ENCODE measurements at places on chromosomes 6 and 20.

GRCh38 chr6:154487367-154488247 lies 22.9 kb downstream of the CNKSR3 start:
- no peak for DNase-seq

- no peak for DNase-seq
Measured at GRCh38 chr20:33847006-33847405, 35.9 kb downstream of the CHMP4B start.

DNA sequence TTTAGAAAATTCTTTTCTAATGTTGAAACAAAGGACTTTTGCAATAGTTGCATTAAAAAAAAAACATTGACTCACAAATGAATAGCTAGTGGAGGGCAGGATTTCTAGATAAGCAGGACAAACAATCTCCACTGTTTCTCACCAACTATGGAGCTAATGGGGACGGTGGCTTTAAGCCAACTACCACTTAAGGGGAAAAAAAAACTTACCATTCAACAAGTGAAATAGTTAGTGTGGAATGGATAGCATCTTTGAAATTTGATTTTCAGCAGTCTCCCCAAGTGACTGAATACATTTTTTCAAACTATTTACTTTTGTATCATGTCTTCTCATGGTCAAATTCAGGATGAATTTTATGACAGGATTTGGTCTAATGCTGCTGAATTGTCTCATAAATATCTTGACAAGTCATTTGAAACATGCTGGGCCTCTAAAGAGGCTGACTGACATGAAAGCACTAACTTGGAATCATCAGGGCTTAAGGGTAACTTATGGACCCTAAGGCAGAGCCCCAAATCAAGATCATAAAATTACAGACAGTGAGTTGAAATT lies 100.5 kb downstream of the EYA4 start:
- no peak for DNase-seq

- DNase-seq: no peak
Measured at GRCh38 chr6:99254616-99255550, 94.6 kb downstream of the FAXC start.

- DNase-seq: no peak
Measured at GRCh38 chr6:159520002-159520401, 173.0 kb downstream of the SOD2 start.

GRCh38 chr6:167100241-167100674 lies 22.6 kb upstream of the CCR6 start:
- no peak for DNase-seq

DNA sequence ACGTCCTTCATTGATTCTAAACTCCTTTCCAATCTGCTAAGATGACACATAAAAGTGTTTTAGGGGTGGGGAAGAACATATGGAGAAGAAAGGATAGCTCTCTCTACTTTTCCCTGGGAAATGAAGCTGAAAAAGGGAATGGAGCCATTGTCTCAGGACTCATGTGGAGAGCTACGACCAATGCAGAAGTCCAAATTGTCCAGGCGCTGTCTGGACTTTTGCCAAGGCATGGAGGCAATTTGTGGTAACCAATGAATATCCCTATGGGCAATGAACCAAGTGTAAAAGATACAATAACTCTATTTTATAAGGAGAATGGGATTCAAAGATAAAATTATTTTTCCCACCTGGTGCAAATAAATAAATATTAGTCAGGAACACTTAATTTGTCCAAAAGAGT lies 16.1 kb downstream of the FBXL4 start:
- DNase-seq: no peak

DNA sequence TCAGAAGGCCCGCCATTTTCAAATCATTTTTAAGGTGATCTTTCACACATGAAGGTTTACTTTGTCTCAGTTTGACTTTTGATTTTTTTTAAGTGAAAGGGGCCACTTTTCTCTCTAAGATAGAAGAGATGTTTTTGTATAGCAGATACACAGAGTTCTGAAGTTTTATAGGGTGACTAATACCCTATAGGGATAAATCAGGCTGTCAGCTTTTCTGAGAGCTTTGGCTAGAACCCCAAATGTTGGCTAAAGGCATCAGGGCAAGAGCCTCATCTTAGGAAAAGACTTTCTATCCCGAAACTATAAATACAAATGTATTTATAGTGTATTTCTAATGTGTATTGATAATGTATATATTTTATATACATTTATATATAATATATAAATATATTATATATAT lies 181.4 kb downstream of the TBX18 start:
- no peak for DNase-seq

- no peak for DNase-seq
Measured at GRCh38 chr6:160273196-160273595, 14.6 kb upstream of the SLC22A2 start.

GRCh38 chr6:121619987-121620740 lies 184.7 kb downstream of the GJA1 start:
- DNase-seq: no peak

DNA sequence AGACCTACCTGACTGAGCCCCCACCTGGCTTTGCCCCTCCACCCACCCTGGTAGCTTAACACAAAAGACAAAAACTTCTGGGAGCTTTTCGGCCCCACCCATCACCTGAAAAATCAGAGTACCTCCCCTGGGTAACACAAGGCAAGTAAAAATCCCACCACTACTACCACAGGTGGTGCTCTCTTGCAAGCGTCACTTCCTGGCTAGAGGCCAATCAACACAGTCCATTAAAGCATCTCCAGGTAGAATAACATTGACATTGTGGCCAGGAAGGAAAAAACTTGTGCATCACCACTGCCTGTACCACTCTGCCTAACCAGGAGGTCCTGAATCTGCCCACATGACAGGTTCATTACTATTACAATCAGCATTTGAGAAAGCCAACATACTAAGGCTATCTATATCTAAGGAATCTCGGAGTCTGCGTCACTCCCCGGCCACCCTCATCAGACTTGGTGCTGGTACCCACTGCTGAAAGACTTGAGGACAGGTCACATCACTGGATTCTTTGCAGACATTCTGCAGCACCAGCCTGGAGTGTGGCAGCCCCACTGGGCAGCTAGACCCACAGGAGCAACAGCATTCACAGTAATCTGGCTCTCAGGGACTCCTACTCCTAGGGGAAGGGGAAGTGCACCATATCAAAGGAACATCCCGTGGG lies 125.9 kb downstream of the CDK19 start:
- no peak for DNase-seq

- no peak for DNase-seq
Measured at GRCh38 chr6:2951728-2952127, 19.6 kb downstream of the SERPINB6 start.

DNA sequence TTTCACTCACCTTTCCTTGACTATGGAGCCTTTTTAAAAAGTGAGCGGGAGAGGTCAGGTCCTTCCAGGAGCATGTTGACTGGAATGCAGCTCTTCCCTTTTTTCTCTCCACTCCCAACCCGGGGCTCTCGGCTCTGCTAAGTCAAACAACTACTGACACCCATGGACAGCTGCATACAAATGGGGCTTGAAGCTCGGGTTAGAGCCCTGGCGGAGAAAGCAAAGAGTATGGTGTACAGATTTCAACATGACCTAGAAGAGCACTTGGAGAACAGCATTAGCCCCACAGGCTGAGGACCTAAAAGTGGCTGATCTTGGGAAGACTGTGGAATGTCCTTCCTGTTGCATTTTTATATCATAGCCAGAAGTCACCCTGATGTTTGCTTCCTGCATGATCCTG lies 162.0 kb upstream of the STMND1 start:
- DNase-seq: no peak

DNA sequence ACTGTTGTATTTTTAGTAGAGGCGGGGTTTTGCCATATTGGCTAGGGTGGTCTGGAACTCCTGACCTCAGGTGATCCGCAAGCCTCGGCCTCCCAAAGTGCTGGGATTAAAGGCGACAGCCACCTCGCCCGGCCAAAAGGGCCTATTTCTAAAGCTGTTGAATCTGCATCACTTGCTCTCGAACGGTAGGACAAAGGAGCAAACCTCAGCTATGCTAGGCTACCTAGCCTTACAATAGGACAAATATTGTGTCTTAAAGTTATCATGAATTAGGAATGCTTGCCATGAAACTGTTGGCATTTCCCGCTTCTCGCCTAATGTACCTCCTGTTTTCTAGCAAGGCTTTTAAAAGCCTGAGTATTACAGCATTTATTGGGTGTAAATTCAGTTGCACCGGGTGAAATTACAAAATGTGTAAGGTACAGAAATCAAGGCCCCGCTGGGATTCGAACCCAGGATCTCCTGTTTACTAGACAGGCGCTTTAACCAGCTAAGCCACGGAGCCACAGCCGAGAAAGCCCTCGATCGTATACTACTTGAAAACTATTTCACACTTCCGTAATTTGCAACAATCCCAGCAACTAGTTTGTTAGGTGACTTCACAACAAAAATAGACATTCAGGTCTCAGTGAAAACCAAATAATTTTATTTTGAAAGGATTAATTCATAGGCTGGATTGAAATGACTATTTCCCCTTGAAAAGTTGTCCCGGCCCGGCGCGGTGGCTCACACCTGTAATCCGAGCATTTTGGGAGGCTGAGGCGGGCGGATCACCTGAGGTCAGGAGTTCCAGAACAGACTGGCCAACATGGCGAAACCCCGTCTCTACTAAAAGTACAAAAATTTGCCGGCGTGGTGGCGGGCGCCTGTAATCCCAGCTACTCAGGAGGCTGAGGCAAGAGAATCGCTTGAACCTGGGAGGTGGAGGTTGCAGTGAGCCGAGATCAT lies 211.6 kb upstream of the ZNF184 start:
- DNase-seq: peak; percentile 54

- no peak for DNase-seq
Measured at GRCh38 chr20:311609-312008, 13.7 kb upstream of the SOX12 start.

DNA sequence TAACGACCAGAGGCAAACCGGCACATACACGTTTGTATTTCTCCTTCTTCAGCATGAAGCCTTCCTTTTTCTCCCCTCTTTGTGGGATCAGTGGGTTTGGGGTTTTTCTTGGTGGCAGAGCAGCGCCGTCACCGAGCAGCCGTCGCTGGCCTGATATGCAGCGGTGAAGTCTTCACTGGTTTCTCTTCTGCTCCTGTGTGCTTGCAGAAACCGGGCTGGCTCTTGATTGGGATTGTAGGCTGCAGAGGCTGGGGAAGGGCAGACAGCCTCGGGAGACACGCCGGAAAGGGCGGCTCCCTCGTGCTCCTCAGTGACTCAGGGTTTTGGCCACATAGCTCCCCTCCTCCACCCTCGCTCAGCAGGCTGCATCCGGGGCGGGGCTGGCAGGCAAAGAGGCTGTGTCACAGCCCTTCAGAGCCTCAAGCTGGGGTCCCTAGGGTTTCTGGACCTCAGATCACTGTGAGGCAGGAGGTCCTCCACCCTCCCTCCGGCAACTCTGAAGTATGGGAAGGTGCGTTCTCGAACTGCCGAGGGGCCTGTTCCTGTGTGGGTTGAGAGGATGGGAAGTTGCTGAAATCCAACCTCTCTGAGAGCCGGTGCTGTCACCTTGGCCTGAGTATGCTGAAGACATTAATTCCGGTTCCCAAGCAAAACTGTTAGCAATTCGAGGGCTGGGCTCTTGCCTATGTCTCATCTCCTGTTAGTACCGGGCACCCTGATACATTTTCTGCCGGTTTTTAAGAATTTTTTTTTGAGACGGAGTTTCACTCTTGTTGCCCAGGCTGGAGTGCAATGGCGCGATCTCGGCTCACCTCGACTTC lies 24.2 kb downstream of the NQO2 start:
- peak; percentile 92 for DNase-seq

DNA sequence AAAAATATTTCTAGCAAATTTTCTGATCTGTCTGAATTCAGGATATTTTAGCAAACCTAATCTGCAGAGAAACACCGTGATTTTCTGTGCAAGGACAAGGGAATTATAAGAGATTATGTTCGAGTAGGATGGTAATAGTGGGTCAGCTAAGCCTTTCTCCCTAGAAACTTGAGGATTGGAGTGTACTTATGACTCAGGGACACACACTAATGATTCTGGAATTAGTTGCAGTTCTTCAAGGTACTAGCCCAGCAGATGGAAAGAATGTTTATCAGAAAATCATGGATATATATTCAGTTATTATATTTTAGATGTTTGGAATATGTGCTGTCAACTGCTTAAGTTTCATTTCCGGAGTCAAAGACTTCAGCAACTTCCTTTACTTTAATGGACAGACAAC lies 177.1 kb upstream of the MAP3K7 start:
- DNase-seq: no peak

DNA sequence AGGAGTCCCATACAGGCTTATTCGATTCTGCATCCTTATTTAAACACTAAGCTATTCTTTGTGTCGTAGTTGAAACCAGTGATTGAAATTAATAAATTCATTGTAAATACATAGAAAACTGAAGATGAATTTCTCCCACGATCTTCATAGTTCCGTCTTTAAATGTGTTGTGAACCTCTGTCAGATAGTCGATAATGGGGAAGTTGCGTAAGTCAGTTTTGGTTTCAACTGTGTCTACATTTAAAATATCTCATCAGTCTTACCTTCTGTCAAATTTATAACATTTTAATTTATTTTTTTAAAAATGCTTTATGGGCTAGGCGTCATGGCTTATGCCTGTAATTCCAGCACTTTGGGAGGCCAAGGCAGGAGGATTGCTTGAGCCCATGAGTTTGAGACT lies 12.7 kb downstream of the STX11 start:
- DNase-seq: no peak

GRCh38 chr6:156650896-156651390 lies 126.2 kb upstream of the ARID1B start:
- DNase-seq: no peak

DNA sequence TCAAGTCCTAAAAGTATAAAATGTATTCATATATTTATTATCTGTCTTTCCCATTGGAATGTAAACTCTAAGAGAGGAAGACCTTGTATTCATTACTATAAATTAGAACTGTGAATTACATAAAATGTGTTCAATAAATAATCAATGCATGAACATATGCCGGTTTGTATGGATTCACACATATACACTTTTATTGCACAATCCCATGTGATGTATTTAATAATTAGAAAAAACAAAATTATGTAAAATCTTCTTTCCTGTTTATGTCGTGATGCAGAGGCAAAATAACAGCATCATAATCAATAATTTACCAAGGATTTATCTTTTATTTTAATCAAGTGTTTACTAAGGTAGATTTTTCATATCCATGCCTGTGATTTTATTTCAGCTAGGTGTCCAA lies 240.5 kb downstream of the KHDRBS2 start:
- DNase-seq: no peak

DNA sequence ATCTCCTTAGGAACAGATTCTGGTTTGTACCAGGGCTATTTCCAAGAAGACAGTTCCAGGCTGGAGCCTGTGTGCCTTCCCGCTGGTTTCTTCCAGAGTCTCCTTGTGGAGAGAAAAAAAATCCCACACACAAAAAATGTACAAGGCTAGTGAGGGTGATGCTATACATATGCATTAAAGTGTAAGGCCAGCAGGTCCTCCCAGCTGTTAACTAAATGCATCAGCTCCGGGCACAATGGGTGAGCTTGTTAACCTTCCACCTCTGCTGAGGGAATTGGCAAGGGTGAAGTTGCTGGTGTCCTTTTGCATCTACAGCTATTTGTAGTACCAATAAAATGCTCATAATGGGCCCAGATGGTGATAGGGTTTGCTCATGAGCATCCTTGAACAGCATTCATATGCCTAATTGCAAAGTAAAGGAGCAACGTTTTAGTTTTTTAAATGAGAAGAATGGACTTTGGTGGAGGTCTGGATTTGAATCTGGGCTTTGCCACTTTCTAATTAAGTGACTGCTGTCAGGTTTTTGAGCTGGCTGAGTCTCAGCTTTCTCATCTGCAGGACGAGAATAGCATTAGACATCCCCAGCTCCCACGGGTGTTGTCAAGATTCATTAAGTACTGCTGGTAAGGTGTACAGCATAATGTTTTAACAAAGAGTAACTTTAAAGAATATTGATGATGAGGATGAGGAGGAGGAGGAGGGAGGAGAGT lies 361.8 kb downstream of the QKI start:
- DNase-seq: no peak

Measured in activated naive CD4-positive, alpha-beta T cell treated with Interleukin-2 at 50 U/mL for 16 hours (primary cell).